ENCODE measurements at places on chromosomes 13 and 19. TPM values are rescaled to one million over a fixed set of nuclear protein-coding genes. Genes with fewer than 3 reads are reported as not detected.

Gene RDH8
- not detected for polyA plus RNA-seq

Gene CFD
- 4.9 TPM for polyA plus RNA-seq

Gene PHF11
- polyA plus RNA-seq: 88.4 TPM

Gene CLEC11A
- polyA plus RNA-seq: 2.4 TPM

Gene CEACAM1
- polyA plus RNA-seq: 2.3 TPM

Gene ANGPTL8
- not detected for polyA plus RNA-seq

Gene BRSK1
- polyA plus RNA-seq: not detected

Gene APOC4
- not detected for polyA plus RNA-seq

Gene F2RL3
- polyA plus RNA-seq: not detected

Gene HSH2D
- polyA plus RNA-seq: 17.8 TPM

Gene C19orf67
- not detected for polyA plus RNA-seq

Gene OVOL3
- polyA plus RNA-seq: not detected

Gene CYP4F8
- polyA plus RNA-seq: not detected

Gene OXGR1
- not detected for polyA plus RNA-seq

Gene APC2
- 0.01 TPM for polyA plus RNA-seq

Gene DNAAF3
- polyA plus RNA-seq: not detected

Gene PEG3
- not detected for polyA plus RNA-seq

Gene POU2F2
- 7.6 TPM for polyA plus RNA-seq

Gene CEACAM8
- polyA plus RNA-seq: not detected

Gene SLC46A3
- 39.8 TPM for polyA plus RNA-seq

Gene DCUN1D2
- polyA plus RNA-seq: 6.8 TPM

Gene KLK5
- polyA plus RNA-seq: not detected

Gene CGB2
- polyA plus RNA-seq: not detected

Gene IL17D
- 0.10 TPM for polyA plus RNA-seq

Gene MBD3L2
- not detected for polyA plus RNA-seq

Gene ETV2
- 0.61 TPM for polyA plus RNA-seq

Gene LILRA6
- polyA plus RNA-seq: 0.12 TPM

Gene C19orf85
- polyA plus RNA-seq: not detected

Gene ZNF99
- not detected for polyA plus RNA-seq

Gene ZNF529
- polyA plus RNA-seq: 12.3 TPM

Gene LHB
- not detected for polyA plus RNA-seq

Gene DIS3
- polyA plus RNA-seq: 14.4 TPM

Gene VSTM1
- polyA plus RNA-seq: not detected

Gene UHRF1
- polyA plus RNA-seq: 0.07 TPM

Gene FDX2
- polyA plus RNA-seq: 19.4 TPM

Gene ZNF497
- 1.9 TPM for polyA plus RNA-seq

Gene GJB2
- not detected for polyA plus RNA-seq

Gene TEX29
- not detected for polyA plus RNA-seq

Gene ADAMTSL5
- 4.3 TPM for polyA plus RNA-seq

Gene SNRPD2
- 1,209 TPM for polyA plus RNA-seq

Gene NKPD1
- 0.41 TPM for polyA plus RNA-seq

Gene TPRX1
- not detected for polyA plus RNA-seq

Gene PABPC3
- polyA plus RNA-seq: 0.13 TPM

Gene NLRP12
- not detected for polyA plus RNA-seq

Gene COL5A3
- not detected for polyA plus RNA-seq

Gene ZC3H4
- 2.3 TPM for polyA plus RNA-seq

Gene ELSPBP1
- polyA plus RNA-seq: not detected

Gene IGFL3
- polyA plus RNA-seq: not detected

Gene ATP4A
- polyA plus RNA-seq: not detected

Gene CD79A
- 9.6 TPM for polyA plus RNA-seq

Gene APLP1
- not detected for polyA plus RNA-seq

Measured in naive thymus-derived CD4-positive, alpha-beta T cell (primary cell).